NCI-H774 (cell line): ENCODE measurements at places on chromosomes 7 and 10.

GRCh38 chr7:108066486-108066885, 63.5 kb upstream of the LAMB1 start:
- no peak for DNase-seq

DNA sequence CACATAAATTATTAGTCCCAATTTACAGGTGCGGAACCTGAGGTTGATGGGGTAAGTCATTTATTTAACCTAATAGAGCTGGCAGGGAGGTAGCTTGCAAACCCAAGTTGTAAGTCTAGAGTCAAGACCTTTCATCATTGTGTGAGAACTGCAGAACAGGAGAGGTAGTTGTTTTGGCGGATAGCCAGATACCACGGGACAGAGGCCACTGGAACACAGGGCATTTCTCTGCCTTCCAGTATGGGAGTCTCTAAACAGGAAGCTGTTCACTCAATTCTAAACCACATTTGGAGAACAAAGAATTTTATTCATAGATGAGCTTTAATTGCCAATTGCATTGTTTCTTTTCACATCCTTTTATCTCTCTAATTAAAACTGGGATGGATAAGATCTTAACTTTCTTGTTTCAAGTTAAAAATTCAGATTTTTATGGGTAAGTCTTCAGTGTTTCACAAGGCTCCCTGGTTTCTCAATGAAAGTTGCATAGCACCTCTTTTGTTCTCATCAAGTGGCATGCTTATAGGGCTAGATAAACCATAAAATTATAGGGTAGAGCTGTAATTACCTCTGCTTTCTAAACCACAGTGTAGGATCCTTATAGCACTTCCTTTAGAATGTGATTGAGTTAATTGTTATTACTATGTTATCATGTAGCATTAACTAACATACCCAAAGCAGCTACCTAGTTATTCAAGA, 489.0 kb downstream of the GATA3 start:
- DNase-seq = no peak

- peak; percentile 98 for DNase-seq
Measured at GRCh38 chr7:135977007-135977741, at the start of gene MTPN. Gene MTPN (minus strand): TSS chr7:135977359. CDS start chr7:135977100, 259 bp downstream.

- DNase-seq = no peak
Measured at GRCh38 chr10:51255381-51255780, 181.1 kb downstream of the PRKG1 start.

GRCh38 chr7:24728503-24729364, 28.5 kb downstream of the GSDME start:
- no peak for DNase-seq

DNA sequence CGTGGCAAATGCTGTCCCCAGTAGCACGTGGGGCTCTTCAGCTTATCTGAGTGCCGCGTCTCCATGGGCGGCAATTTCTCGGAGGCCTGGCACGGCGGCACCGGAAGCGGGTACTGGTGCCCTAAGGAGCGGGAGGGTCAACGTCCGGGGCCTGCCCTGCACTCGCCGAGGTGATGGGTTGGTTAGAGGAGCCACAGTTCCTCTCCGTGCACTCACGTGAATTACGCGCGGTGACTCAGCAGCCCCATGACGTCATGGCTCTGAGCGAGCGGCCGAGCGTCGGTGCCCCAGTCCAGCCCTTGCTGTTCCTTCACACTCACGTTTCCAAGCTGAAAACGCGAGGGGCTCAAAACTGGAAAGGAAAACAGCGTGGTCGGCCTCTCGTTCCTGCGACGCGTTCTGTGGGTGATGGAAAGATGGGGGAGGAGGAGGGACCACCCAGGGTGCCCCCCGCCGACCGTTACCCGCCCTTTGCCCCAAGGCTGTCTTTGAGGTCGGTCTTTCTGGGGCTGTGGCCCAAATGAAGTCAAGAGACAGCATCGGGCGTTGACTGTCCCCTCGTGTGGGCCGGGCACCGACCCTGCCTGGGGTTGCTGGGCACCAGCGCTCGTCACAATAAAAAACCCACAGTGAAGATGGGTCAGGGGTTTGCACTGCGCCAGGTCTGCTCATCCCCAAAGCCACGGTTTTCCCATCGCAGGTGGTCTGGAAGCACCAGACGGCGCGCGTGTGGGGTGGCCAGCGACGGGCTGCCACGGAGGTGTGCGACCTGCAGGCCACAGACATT, 70.4 kb upstream of the CFAP46 start:
- no peak for DNase-seq

- DNase-seq = no peak
Measured at GRCh38 chr7:90931986-90932916, 332.0 kb upstream of the FZD1 start.

DNA sequence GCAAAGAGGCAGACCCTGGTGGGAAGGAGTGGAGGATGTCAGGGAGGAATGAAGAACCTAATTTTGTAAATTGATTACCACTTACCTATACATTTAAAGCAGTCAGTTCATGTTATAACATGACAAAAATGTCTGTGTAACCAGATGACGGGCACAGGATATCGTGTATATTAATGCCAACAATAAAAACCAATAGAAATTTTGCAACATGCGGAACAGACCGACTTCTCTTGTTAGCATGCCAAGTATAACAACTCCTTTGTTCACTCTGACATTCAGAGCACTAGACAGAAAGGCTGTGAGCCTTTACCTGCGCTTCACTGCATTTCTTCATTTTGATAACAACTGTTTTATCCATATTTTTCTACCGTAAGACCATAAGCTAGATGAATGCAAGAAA, 29.9 kb downstream of the CDK6 start:
- no peak for DNase-seq

DNA sequence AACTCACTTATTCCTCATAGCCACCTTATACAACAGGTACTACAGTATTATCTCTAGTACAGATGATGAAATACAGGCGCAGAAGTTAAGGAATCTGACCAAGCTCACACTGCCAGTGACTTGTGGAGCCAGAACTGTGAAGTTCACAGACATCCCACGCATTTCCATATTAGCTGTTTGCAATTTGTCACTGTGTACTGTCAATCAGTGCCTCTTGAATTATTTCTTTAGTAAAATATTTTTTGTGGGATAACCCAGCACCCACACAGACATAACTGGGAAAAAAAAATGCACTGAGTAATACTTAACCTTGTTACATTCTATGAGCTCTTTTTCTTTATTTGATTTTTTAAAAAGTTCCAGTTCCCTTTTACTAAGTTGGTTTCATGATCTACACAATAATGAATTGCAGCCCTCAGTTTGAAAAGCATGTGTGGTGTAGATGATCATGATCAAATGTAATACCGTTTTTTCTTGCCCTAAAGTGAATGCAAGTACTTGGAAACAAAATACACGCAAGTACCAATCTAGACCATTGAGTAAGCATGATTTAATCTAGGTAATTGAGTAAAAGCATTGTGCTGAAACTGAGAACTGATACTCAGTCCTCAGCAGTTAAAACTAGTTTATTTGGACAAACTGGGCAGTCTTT, 14.1 kb downstream of the CUL1 start:
- DNase-seq = no peak

DNA sequence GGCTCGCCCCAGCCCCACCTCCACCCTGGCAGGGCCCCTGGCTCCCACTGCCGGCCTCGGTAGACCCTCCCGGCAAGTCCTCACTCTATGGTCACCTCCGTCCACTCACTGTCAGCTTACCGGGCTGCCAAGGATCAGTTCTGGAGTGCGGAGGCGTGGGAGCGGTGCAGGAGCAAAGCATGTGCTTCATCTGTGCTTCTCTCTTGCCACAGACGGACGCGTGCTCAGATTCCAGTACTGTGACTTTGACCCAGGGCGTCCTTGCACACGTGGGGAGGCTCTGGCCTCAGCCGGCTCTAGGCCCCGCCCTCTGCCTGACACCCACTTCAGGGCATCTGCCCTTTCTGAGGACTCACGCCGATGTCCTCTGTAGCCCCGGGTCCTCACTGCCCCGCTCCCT, 547.5 kb upstream of the FOXK1 start:
- no peak for DNase-seq

- DNase-seq = no peak
Measured at GRCh38 chr10:61477451-61477850, 24.3 kb upstream of the TMEM26 start.

DNA sequence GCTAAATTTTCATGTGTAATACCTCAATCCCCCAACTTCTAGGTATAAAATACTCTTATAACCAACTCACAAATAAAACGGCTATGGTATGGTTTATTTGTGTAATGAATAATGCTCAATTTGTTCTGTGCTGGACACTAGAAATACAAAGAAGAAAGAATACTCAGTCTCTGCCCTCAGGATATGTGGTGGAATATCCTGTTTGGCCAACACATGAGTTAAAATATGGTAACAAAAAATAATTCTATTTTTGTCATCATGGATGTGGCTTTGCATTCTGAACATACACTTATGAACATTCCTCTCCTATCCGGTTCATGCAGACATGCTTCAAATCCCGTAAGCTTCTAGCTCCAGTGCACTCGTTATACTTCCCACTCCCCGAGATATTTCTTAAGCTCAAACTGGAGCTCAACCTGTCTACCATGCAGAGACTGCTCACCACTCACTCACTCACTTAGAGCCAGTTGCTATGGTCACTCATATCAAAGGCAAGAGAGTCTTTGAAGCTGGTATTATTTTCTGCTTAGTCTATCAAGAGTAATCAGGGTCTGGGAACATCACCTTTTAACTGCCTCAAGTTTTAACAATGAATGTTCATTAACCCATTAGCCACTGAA, 53.8 kb upstream of the SLC16A12 start:
- no peak for DNase-seq

DNA sequence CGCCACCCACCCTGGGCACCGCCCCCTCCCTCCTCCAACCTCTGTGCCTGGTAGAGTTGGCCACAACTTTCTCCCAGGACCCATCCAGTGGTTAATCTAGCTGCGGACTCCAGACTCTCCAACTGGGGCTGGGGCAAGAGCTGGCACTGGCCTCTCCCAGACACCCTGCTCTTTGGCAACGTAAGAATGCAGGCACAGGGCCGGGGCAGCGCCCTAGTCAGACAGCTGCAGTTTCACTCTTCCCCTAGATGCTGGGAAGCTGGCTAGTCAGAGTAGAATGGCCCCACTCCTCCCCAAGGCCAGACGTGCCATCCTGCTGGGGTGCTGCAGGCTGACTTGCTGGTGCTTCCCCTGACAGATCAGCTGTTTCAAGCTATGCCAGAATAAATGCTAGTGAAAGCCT, 22.1 kb downstream of the HSPA12A start:
- no peak for DNase-seq

- DNase-seq = no peak
Measured at GRCh38 chr7:5532536-5533335, 109.1 kb upstream of the TNRC18 start.

DNA sequence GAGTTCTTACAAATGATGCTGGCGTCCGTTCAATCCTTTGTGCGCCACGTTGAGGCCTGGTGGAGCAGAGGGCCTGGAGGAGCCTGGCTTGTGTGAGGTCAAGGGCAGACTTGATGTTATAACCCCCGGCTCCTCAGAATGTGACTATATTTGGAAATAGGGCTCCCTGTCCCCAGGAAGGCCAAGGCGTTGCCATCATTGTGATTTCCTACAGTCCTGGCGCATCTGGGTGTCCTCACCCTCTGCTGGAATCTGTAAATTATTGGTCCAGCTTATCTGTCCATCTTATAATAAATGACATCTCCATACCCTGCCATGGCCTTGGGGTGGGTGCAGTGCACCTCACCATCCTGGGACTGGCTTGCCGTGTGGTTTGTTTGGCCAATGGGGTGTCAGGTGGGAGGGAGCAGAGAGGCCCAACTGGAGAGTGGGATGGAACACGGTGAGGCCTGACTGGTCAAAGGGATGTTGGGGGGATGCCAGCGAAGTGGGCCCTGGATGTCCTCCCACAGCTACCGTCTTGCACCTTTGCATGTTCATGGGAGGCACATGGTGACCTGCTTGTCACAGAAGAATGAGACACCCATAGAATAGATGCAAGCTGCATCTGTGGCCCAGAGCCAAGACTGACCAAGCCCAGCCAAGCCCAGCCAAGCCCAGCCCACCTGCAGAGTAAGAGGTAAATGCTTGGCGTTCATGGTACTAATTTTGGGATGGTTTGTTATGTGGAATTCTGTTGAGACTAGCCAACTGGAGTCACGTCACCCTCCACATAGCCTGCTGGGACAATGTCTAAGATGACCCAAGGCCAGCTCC, 11.1 kb upstream of the LRRC27 start:
- DNase-seq = no peak

- DNase-seq = no peak
Measured at GRCh38 chr10:69100136-69100872, 12.4 kb downstream of the SRGN start.

DNA sequence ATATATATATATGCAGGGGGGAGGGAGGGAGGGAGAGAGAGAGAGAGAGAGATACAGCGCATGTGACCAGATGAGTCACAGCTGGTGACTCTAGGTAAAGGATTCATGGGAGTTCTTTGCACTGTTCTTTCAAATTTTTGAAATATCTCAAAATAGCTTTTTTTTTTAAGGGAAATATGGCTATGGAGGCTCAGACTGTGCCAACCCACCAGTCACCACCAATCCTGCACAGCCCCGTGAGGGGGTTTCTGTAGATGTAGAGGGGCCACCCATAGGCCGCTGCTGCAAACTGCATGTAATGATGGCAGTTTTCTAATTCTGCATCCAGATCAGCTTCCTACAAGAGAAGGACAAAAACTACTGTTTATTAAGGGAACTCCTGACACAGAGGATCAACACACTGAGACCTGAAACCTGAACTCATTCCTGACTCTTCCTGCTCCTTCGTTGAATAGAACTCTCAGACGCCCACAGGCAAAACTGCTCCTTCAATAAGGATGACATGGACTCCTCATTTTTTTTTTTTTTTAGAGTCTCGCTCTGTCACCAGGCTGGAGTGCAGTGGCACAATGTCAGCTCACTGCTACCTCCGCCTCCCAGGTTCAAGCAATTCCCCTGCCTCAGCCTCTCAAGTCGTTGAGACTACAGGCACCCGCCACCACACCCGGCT, 17.3 kb downstream of the DAGLB start:
- no peak for DNase-seq

DNA sequence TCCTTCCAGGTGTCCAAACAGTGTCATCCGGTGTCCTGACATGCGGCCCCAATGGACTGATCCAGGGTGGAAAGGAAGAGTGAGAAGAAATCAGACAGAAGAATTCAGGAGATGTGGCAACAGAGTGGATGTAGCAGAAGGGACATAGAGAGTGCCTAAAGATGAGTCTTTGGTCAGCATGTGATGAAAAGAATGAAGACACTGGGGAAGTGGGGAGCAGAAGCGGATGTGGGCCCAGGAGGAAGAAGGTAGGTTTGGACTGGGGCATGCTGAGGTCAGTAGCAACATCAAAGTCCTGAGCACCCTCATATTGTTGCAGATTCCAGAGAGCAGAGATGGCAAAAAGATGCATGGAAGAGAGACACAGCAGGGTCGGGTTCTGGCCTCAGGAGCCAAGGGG, 71.8 kb upstream of the STEAP1B start:
- no peak for DNase-seq

DNA sequence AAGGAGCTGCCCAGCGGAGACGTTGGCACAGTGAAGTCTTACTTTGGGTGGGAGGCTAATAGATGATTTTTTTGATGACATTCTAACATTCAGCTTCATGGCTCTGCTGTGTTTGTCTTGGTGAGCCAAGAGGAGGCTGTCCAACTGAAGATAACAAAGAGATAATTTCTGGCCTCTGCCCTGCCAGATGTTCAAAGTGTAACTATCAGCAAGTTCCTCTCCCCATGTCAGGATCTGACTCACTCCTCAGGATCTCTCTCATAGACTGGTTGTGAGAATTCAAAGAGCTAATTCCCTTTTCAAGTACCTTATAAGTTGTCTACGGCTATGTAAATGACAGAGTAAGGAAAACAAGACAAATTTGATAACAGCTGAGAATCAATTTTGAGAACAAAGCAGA, 1340.9 kb downstream of the XPNPEP1 start:
- DNase-seq = no peak

GRCh38 chr10:69492091-69492745, 41.0 kb downstream of the TSPAN15 start:
- no peak for DNase-seq

- peak; percentile 82 for DNase-seq
Measured at GRCh38 chr7:139972029-139972428, 90.7 kb downstream of the PARP12 start.
